GM12865 (cell line): ENCODE measurements at places on chromosomes 5 and 9.

- DNase-seq, result no peak
These were observed 471.1 kb upstream of the MPDZ start for GRCh38 chr9:13750639-13751038.

GRCh38 chr9:8071445-8071798, 271.8 kb upstream of the DMAC1 start:
- DNase-seq, result no peak

- peak; percentile 54 for DNase-seq
These were observed 246.6 kb upstream of the ANKRD55 start for GRCh38 chr5:56479696-56480077.

DNA sequence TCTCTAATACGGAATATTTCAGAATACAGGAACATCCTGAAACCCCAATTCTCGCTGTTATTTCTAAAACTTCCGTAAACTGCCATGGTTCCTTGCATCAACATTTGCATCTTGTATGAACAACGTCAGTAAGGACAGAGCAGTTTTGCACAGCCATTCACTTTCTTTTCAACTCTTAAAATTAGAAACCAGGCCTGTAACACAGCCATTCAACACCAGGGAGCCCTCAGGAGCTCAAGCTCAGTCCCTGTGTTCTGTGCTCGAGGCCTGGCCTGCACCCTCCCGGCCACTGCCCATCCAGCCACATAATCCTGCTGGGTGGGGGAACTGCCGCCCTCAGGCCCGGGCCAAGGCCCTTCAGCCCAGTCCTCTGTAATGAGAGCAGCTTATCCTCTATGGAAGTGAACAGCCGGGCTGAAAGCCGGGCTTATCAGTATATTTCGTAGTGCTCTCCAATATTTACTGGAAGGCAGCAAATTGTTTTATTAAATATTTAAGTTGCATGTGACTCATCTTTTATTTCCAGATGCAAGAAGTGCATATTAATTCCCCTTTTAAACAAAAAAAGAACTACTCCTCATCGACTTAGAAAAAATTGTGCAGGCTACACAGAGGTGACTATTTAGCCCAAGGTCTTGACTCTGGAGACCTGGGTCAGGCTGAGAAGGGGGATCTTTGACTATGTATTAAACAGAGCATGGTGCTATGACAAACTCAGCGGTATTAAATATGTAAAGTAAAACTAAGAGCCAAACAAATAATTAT, 33.2 kb upstream of the SLC6A3 start:
- DNase-seq, result no peak

DNA sequence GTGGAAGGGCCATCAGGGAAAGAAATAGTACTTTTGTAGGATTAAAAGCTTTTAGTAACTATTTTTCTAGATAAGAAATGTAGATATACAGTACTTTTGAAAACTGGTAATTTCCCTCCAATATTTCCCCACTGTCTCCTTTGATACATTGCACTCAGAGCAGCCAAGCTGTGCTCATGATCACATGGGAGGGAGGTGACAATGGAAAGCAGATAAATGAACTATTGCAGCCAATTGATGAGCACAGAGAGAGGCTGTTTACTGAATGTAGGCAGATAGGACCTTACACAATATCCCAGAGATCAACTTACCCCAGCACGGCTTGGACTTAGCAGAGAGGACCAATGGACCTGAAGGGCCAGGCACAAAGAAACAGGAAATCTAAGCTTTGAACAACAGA, 178.0 kb upstream of the NREP start:
- DNase-seq, result no peak

GRCh38 chr5:135007749-135008363, 26.2 kb downstream of the PITX1 start:
- DNase-seq, result no peak
